ENCODE measurements at places on chromosomes 1 and 21.

DNA sequence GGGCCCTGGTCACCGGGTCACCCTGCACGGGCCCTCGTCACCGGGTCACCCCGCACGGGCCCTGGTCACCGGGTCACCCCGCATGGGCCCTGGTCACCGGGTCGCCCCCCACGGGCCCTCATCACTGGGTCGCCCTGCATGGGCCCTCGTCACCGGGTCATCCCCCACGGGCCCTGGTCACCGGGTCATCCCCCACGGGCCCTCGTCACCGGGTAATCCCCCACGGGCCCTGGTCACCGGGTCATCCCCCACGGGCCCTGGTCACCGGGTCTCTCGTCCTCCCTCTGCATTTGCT, 77.6 kb downstream of the RIPK4 start:
- no peak for DNase-seq

DNA sequence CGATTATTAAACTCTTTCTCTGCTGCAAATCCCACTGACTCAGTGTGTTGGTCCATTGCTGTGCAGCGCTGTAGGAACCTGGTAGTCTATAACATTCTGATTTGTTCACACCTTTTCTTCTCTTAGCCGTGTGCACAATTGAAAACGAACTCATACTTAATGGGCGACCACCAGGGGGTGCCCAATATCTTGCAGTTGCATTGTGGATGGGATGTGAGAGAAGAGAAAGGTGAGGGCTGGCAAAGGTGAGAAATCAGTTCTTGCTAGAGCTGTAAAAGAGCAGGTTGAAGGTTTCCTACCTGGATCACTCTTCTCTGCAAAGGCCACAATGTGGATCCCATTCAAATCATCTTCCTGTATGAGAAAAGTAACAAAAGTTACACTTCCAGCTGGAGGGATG, 51.0 kb downstream of the CASQ2 start:
- peak; percentile 10 for DNase-seq

- peak; percentile 89 for DNase-seq
Measured at GRCh38 chr1:178093951-178094738, at the start of gene RASAL2. Gene RASAL2 (plus strand): TSS chr1:178094104. CDS start chr1:178094493, 389 bp downstream.

DNA sequence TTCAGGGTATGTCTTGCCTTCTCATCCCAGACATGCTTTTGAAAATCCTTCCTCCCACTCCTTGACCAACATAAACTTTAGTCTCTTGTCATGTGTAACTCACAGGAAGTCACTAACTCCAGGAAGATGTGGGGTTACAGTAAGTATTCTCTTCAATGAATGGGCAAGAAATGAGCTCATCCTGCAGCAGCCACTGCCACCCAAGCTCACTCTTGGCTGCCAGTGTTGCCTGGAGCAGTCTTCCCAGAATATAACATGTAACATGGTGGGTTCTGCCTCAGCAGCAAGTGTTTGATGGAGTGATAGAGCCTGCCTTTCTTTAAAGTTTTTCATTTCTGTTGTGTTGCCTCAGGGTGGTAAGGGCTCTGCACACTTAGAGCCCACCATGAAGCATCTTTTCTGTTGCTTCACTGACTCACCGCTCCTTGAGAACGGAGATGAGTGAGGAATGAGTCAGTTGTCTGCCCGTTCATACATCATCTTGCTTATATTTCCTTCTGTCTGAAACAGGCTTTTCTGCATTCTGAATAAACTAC, 187.0 kb downstream of the TPR start:
- DNase-seq, result peak; percentile 93

DNA sequence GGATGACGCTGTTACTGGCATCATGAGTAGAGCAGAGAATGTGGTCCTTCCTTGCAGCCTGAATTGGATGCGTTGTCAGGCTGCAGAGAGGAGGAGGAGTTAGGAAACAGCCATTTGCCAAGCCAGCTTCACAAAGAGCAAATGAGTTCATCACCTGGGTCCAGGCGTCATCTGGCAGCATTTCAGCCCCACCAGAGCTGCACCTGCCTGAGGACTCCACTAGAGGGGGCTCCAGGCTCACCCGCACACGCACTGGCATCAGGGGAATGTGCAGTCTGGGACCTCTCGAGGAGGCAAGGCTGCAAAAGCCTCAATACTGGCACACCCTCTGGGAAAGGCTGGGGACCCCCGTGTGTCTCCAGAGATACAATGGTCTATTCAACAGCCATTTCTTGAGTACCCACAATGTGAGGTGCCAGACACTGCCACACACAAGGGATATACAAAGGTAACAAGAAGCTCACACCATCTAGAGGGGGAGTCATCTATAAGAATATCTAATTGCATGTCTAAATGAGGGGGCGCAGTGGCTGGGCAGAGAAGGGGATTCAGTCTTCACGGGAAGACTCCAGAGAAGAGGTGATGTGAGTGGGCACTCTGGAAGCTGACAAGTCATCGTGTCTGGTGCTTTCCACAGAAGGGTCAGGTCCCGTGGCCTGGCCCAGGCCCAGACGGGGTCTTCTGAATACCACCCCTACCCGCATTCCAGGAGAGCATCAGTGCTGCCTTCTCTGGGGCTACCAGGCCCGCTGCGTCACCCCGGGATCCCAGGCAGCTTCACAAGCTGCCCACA, 53.5 kb upstream of the CNTN2 start:
- DNase-seq, result peak; percentile 84

GRCh38 chr1:32400876-32401631, 6.8 kb upstream of the BSDC1 start:
- peak; percentile 85 for DNase-seq

DNA sequence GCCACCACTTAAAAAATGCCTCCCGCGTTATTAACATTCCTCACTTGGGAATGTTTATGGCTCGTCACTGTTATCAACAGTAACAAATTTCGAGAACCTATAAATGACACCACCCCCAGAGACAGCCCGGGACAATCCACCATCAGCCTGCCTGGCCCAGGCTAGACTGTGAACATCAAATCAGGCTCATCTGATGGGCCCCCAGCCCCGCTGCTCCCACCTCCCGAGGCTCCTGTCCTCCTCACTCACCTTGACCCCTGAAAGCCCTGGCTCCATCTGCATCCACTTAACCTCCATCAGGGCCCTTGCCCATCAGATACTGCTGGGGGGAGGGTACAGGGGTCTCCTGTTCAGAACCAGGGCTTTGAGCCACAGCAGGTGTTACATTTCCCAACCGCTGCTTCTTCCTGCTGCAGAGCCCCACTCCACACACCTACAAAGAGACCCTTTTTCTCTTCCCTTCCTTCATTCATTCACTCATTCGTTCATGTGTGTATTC, 156.5 kb upstream of the VAMP3 start:
- no peak for DNase-seq

DNA sequence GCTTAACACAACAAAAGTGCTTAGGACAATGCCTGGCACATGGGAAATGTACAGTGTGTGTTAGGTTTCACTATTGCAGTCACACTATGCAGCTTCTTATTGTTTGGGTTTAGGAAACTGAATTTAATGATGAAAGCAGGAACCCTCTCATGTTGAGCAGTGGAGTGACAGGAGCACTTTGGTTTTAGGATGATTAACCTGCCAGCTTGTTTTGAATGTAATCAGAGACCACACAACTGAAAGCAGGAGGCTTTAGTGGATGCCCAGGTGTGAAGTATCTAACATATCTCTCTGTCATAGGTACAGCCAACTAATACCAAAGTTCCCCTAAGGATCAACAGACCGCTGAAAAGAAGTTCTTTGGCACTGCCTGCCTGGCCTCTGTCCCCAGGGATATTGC, 406.9 kb upstream of the USP24 start:
- no peak for DNase-seq

DNA sequence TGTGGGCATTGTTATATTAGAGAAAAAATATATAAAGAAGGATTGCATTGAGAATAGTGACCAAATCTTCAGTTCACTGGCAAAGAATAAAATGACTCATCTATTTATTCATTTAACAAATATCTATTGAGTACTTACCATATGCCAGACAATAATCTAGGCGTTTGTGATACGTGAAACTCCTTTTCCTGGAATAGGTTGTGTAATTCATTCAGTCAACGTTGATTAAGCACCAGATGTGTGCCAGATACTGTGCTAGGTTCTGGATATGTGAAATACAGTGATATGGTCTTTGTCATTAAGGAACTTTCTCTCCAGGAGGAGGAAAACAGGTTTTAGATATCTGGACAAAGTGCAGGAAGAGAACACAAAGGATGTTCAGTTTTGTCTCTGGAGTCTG, 344.5 kb downstream of the RWDD3 start:
- DNase-seq, result peak; percentile 7

Data from foreskin fibroblast (primary cell).